HCT116 (cell line): ENCODE measurements at places on chromosomes 6 and 20. TPM values are rescaled to one million over a fixed set of nuclear protein-coding genes. Genes with fewer than 3 reads are reported as not detected.
A peak's percentile ranks its signal among the peaks of the same experiment; 100 is the strongest.

The ATG5 gene
- total RNA-seq, result 39.6 TPM

The C6orf58 gene
- 0.20 TPM for total RNA-seq

The HRH3 gene
- total RNA-seq, result not detected

The RRAGD gene
- total RNA-seq, result 15.9 TPM

The SUN5 gene
- total RNA-seq, result not detected

DNA sequence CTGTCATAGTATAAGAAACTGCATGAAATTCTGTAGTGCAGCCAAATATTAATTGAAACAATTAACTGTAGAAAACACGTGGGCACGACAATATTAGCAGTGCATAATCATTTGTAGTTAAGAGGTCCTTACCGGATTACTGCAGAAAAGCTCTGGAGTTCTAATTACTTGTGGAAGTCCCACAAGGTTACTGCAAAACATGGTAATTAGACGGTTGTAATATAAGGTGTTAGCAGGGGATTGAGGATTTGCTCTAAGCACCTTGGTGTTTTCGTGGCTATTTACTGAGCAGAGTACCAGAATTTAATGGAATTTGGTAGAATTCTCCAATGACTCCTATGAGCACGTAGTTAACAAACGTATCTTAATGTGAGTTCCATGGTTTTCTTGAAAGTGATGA lies 473.6 kb upstream of the AGPAT4 start:
- no peak for DNase-seq
- H3K4me3 ChIP-seq, result no peak overlapping the region
- H3K4me1 ChIP-seq, result peaks cover 4% of the 10 kb centered on the region; the same call in 1 of the 2 replicates
- H3K27ac ChIP-seq, result no peak overlapping the region

DNA sequence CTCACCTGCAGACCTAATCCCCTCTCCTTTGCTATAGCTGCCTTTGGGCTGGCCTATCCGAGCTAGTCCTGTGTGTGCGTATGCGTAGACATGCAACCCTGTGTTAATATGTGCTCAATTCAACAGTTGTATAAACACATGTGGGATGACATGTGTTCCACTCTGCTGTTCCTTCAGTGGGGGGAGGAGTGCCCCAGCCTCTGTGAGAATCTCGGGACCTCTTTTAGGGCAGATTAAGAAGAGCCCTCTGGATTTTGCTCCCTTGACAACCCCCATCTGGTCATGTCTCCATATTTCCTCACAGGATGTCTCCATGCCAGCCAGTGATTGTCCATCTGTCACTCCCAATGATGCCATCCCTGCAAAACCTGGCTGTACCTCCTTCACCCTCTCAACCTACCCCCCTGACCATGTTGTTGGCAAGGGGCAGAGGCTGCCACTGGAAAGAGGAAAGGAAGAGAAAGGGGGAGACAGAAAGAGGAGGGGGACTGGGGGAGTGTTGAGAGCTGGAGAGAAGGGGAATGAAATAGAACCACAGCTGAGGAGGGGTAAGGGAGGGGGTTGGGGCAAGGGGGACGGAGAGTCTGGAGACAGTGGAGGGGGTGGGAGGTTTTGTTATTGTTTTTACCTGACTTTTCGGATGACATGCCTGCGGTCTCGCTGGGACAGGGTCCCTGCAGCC lies 417 bp downstream of the PRRT1 start:
- no peak overlapping the region for H3K4me3 ChIP-seq
- H3K27me3 ChIP-seq, result no peaks in the 10 kb centered on the region
- no peak overlapping the region for H3K27ac ChIP-seq
- H3K36me3 ChIP-seq, result peaks cover 2% of the 10 kb centered on the region; the same call in 1 of the 2 replicates

DNA sequence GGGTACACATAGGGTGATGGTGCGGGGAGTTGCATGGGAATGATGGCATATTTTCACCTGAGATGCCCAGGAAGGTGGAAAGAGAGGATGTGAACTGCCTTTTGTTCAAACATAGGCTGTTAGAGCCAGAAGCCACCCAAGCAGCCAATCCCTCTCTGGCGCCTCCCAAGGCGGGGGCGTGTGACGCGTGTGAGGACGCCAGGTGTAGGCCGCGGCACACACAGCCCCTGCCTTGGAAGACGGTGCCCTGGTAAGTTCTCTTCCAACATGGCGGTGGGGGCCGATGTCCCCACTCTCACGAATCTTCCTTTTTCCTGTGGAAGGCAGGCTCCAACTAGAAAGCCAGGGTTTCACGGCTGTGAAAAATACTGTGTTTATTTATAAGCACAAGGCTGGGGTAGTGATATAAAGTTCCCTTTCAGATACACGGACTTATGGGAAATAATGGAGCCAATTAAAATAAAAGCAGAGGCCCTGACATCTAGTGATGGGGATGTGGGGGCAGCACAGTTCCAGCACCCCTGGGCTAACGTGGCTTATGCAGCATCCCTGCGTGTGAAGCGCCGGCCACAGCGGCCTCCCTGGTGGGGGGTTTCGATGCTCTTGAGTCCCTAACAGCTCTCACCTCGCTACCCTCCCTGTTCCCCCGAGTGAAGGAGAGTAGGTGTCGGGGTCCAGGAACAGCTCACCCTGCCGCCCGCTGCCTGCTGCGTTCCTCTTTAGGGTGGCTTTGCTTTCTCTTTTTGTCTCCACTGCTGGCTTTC lies 28.3 kb downstream of the CDH4 start:
- DNase-seq, result no peak
- no peak overlapping the region for H3K4me3 ChIP-seq
- no peaks in the 10 kb centered on the region for H3K36me3 ChIP-seq
- no peaks in the 10 kb centered on the region for H3K27me3 ChIP-seq

- no peak overlapping the region for H3K4me3 ChIP-seq
- no peaks in the 10 kb centered on the region for H3K4me1 ChIP-seq
- no peaks in the 10 kb centered on the region for H3K36me3 ChIP-seq
- no peak for DNase-seq
- H3K27ac ChIP-seq, result no peak overlapping the region
Measured at GRCh38 chr6:21494505-21494904, 99.0 kb upstream of the SOX4 start.

DNA sequence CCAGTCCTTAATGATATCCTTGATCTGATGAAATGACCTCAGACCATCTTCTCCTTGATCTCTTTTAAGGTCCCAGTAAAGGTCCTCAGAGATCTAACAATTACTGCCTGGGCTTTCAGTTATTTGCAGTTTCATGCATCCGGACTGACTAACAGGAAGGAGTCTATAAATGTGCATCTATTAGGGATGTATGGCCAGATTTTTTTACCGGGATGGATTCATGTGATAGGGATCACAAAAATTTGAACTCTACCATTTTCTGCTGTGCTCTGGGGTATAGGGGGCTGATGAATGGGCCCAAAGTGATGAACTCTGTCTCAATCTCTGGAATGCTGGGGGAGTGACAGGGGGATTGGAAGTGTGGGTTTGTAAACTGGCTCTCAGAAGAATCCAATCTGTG lies 36.2 kb upstream of the SCUBE3 start:
- peaks cover 11% of the 10 kb centered on the region for H3K4me1 ChIP-seq
- H3K27ac ChIP-seq, result no peak overlapping the region
- no peaks in the 10 kb centered on the region for H3K27me3 ChIP-seq
- no peaks in the 10 kb centered on the region for H3K36me3 ChIP-seq
- H3K4me3 ChIP-seq, result no peak overlapping the region

DNA sequence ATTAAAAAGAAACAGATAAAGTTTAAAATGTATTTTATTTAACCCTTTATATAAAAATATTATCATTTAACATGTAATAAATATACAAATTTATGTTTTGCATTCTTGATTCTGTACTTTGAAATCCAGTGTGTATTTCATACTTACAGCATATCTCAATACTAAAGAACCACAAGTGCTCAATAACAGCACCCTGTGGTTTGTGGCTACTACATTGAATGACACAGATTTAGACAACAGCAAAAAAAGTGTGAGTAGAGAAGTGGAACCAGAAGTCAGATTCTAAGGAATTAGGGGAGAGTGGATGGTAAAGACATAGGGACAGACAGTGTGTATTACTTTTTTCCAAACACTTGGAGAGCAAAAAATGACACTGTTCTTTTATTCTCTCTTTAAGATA lies 524.5 kb downstream of the BMP2 start:
- H3K36me3 ChIP-seq, result no peaks in the 10 kb centered on the region
- no peak overlapping the region for H3K27ac ChIP-seq
- DNase-seq, result no peak
- H3K4me1 ChIP-seq, result no peaks in the 10 kb centered on the region
- H3K27me3 ChIP-seq, result no peaks in the 10 kb centered on the region

GRCh38 chr6:7426447-7427169 lies 37.0 kb downstream of the RIOK1 start:
- no peak overlapping the region for H3K4me3 ChIP-seq
- H3K4me1 ChIP-seq, result peaks cover 12% of the 10 kb centered on the region; the same call in 1 of the 2 replicates
- no peaks in the 10 kb centered on the region for H3K27me3 ChIP-seq
- no peak for DNase-seq
- H3K27ac ChIP-seq, result no peak overlapping the region

DNA sequence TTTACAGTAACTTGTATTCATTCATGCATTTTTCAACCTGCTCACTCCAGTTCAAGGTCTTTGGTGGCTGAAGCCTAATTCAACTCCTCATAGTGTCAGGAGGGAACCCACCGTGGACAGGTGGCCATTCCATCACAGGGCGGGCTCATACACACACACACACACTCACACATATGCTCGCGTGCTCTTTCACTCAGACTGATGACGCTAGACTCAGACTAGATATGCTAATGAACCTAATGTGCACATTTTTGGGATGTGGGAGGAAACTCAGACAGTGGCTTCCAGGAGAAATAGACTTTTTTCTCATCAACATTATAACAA lies 56.7 kb downstream of the TRIM27 start:
- H3K4me3 ChIP-seq, result no peak overlapping the region
- no peak for DNase-seq
- H3K27me3 ChIP-seq, result no peaks in the 10 kb centered on the region
- H3K27ac ChIP-seq, result no peak overlapping the region
- H3K4me1 ChIP-seq, result peaks cover 11% of the 10 kb centered on the region; the same call in 1 of the 2 replicates

DNA sequence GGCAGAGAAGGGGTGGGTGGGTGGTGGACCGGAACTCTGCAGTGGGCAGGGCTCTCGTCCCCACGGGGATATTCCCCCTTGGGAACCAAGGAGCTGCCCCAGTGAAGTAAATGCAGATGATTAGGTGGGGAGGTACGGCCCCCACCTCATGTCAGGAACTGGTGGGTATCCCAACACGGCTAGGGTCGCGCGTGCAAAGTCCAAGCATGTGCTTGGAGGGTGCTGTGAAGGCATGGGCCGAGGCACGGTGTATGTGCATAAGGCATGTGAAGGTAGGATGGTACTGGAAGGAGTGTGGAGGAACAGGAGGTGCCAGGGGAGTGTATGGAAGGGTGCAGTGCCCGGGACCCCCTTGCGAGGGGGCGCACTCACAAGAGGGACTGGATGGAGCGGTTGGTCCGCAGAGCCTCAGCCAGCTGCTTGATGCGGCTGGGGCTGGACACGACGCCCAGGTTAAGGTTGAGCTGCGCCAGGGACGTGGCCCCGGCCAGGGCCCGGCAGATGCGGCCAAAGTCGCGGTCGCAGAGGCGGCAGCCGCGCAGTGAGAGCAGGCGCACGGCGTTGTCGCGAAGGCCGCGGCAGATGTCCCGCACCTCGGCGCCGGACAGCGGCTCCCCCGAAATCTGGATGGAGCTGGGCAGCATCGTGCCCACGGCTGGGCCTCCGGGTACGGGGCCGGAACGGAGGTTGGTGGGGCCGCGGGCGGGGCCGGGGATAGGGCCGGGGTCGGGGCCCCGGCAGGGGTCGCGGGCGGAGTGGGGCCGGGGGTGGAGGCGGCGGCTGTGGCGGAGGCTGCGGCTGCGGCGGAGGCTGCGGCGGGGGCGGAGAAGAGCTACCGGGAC lies 783 bp downstream of the LRRC73 start:
- peaks cover 21% of the 10 kb centered on the region; the same call in 1 of the 2 replicates for H3K36me3 ChIP-seq
- no peak for DNase-seq
- H3K27me3 ChIP-seq, result no peaks in the 10 kb centered on the region
- peak overlapping the region; percentile 4; the same call in 1 of the 2 replicates for H3K27ac ChIP-seq

GRCh38 chr6:105545228-105545920 lies 142.5 kb upstream of the PREP start:
- H3K27ac ChIP-seq, result no peak overlapping the region
- no peaks in the 10 kb centered on the region for H3K27me3 ChIP-seq
- no peak overlapping the region for H3K4me3 ChIP-seq
- H3K4me1 ChIP-seq, result no peaks in the 10 kb centered on the region
- DNase-seq, result no peak

DNA sequence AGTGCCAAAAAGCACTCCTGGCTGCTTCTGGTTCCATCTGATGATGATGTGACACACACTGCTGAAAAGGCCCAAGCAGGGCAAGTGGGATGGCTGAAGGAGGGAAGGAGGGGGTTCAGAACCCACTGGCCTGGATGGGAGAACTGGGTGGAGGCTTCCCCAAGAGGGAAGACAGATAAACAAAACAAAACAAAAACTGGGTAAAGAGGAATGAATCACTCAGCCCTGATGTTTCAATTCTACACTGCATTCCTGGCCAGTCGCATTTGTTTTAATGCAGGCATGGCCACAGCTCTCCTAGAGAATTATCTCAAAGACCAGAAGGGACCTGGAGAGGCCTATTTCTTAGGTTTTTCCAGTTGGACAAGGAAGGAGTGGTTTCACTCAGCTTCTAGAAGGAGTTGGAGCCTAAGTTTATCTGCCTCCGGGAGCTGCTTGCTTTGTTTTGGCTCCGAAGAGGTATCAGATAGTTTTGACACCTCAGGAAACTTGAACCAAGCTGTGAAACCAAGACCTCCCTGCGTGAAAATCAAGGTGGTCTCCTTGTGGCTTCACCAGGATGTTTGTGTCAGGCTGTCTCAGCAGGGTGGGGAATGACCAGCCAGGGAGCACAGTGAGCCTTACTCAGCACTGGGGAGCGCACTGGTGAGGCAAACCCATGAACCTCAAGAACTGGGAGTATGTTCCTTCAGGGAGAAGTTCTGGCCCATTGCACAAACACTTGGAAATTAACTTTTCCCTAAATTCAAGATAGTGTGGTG lies 16.1 kb downstream of the TTPAL start:
- no peak for DNase-seq
- H3K4me1 ChIP-seq, result peaks cover 27% of the 10 kb centered on the region
- no peak overlapping the region for H3K4me3 ChIP-seq
- H3K36me3 ChIP-seq, result peaks cover 11% of the 10 kb centered on the region; the same call in 1 of the 2 replicates

GRCh38 chr6:135499441-135500340 lies 2.2 kb upstream of the AHI1 start:
- peaks cover 18% of the 10 kb centered on the region for H3K4me1 ChIP-seq
- H3K27me3 ChIP-seq, result no peaks in the 10 kb centered on the region
- no peak overlapping the region for H3K4me3 ChIP-seq
- DNase-seq, result no peak
- no peak overlapping the region for H3K27ac ChIP-seq
- no peaks in the 10 kb centered on the region for H3K36me3 ChIP-seq
